ENCODE measurements at places on chromosomes 2 and 18.

- no peak for DNase-seq
Observed at GRCh38 chr2:240573516-240574385, 5.5 kb downstream of the RNPEPL1 start.

GRCh38 chr2:83006961-83007360, 1452.1 kb downstream of the SUCLG1 start:
- DNase-seq, result no peak

GRCh38 chr2:169526451-169526850, 16.9 kb downstream of the KLHL41 start:
- DNase-seq, result no peak

GRCh38 chr2:176002688-176003210, 682 bp upstream of the LNPK start:
- no peak for DNase-seq

DNA sequence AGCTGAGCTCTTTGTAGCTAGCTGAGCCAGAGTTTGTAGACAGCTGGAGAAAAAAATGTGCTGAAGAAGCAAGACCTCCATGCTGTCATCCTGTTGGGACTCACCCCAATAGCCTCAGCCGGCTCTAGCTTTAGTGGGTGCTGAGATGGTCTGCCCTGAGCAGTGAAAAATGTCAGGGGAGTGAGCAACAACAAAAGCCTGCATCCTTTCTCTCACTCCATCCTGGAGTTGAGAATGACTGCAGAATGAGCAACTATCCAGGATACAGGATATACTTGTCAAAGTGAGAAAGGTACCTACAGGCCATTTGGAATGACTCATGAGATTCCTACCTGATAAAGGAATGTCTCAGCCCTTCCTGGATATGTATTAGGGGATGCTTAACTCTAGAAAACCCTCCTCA, 146.1 kb upstream of the DLX2 start:
- no peak for DNase-seq

DNA sequence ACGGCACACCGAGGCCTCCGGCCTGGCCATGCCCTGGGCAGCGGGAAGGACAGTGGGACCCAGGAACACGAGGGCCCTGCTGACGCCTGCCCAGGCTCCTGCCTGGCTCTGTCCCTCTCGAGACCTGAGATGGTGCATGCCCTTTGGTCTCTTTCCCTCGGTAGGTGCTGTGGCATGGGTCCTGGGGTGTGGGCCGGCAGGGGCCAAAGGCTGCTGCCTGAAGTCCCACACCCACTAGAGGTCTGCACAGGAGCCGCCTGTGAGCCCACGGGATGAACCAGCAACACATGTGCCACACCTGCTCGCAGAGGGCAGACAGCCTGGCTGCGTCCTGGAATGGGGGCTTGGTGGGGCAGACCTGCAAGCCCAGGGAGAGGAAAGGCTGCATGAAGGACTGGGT, 73.3 kb downstream of the NDUFA10 start:
- no peak for DNase-seq
